ENCODE measurements at places on chromosomes 5 and 9.

DNA sequence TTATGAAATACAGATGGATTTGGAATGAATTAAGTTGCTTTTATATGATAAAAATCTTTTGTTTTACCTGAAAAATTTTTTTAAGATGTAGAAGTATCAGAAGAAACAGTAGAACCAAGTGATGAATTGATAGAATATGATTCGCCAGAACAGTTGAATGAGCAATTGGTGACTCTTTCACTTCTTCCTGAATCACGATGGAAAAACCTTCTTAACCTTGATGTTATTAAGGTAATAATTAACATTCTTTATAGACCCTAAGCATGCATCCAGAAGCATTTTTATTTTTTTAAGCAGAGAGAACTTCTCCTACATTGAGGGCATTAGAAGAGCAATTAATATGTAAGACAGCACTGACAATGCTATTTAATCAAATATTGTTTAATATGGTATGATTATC, 28.8 kb downstream of the WDR36 start:
- DNase-seq, result no peak

DNA sequence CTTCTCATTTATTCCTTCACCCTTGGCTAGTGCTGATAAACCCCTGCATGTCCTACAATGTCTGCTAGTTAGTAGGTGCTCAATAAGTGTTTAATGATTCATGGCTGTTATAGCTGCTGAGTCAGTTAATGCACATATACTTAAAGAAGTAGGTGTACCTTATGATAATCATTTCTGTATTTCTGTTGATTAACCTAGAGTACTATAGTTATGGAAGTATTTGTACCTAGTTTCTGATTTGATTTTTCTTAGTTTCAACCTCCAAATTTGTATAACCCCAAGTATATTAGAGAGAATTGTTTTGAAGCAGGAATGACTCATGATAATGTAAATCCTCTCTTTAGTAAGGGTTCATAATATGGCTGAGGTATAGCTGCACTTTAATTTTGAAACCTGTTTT, 8.9 kb downstream of the SMAD5 start:
- no peak for DNase-seq

DNA sequence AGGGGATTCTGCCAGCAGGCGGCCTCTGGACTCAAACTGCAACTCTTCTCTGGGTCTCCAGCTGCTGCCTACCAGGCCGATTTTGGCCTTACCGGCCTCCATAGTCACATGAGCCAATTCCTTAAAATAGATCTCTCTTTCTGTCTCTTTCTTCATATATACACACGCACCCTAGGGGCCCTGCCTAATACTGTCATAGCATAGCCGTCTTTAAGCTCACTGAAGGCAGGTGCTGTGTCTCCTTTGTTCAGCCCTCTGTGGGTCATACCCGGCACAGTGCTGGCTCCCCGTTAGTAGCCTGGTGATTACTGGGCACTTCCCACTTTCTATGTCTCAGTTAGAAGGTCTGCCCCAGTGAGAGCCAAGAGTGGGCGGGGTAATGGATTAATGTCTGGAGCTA, 140.9 kb downstream of the HSPA4 start:
- no peak for DNase-seq

DNA sequence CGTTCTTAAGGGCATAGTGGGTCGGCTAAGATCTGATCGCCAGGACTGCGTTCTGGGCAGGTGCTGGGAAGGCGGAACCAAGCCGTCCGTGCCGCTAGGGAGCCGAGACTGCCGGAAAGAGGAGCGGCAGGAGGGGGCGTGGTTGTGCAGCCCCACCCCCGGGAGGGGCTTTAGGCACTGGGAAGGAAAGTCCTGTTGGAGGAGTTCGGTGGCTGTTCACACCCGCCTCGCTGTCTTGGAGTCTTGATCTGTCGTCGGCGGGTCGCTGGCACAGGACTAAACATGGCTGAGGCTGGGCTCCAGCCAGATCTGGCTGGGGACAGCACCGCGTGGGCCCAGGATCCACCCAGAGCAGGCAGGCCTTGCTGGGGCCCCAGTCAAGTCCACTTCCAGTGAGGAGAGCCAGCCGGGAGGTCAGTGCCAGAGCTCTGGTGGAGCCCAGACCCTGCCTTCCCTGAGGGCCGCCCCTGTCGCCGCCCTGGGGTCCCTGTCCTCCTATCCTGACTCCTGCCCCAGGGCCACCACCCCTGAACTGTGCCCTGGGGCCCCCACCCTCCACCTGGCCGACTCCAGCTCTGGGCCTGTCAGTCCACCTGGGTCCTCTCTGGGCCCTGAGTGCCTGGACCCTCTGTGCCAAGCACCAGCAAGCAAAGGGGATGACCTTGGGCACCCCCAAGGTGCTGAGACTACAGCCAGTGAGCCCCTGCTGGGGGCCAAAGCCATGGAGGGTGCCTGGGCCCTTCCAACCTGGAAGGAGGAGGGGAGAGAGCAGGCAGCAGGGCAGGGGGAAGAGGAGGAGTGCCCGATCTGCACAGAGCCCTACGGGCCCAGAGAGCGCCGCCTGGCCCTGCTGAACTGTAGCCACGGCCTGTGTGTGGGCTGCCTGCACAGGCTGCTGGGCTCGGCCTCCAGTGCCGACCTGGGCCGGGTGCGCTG, 4.5 kb downstream of the RNF208 start:
- DNase-seq, result no peak

DNA sequence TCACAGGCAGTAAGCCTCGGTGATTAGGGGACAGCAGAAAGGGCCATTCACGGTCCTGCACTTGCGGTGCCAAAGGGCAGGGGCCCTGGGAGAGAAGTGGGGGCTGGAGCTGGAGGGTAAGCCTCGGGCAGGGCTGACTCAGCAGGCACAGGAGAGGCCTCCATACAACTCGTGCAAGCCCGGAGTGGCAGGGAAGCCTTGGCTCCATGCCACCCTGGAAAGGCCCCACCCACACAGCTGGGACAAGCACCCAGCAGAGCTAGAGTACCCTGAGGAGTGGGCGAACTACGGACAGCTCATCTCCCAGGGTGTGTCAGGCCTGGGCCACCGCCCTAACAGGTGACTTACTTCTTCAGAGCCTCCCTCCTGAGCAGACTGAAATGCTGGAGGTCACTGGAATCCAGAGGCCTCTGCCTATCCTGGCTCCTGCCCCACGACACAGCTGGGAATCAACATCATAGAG, 5.6 kb upstream of the CAMK2A start:
- DNase-seq, result no peak

DNA sequence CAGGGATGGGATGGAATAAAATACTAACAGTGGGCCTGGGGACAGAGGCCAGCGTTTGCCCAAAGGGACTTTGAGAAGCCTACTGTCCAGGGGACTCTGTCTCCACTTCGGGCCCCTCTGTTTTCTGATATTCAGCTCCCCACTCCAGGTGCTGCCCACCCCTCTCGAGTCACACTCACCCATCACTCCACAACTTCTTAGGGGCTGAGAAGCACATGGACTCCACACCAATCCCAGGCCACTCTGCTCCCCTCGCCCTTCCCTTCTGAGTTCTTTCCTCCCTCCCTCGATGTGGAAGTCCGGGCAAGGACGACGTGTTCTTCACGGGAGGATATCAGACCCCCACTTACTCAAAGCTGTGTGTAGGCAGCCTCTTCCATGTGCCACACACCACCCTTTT, 124.5 kb downstream of the BARX1 start:
- DNase-seq, result no peak

DNA sequence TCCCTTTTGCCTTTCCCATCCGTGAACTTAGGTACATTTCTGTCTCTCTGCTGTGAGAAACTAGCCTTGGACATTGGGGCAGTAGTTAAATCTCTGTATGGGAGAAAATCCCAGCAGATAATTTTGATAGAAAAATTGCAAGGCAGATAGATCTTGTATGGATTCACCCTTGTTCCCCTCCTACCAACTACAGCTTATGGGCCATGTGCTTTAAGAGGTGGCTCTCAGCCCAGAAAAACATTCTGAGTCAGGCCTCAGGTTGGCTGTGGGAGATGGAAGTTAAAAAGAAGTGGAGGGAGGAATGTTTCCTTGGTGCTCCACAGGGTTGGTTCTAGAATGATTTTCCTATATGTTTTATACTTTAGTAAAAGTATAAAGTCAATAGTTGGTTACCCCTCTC, 1.4 kb upstream of the KDM3B start:
- DNase-seq, result no peak

Measured in hindlimb muscle (tissue), 1 donor.